ENCODE measurements at places on chromosomes 1 and 21.

DNA sequence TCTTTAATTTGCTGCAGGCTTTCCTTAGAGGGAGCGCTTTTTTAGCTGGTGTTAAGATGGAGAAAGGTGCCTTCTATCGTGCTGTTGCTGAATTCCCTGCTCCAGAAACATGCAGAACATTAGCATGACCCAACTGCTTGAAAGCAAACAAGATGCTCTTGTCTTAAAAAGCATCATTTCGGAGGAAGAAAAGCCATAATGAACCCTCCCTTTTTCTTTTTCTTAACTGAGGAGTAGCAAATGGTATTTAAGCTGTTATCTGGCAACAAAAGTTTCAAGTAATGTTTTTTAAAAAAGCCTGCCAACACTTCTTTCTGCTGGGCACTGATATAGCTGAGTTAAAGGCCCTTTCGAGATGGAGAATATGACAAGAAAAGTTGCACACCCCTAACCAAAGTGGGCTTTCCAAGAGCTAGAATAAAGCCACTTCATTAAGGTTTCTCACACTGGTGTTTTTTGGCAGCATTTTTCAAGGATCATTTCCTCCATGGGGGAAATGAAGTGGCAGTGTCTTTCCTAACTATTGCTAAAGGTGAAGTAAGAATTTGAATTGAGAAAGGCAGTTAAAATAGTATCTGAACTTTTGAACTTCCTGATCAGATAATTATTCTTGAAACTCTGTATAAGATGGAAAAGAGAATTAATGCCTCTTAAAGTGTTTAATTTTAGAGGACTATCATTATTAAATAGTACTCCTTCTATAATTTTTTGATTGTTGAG, 38.8 kb downstream of the ST6GALNAC5 start:
- no peak for DNase-seq

GRCh38 chr21:16594191-16594590, 864.4 kb downstream of the USP25 start:
- DNase-seq, result no peak

GRCh38 chr1:201447903-201448871, 20.8 kb downstream of the PHLDA3 start:
- peak; percentile 98 for DNase-seq

DNA sequence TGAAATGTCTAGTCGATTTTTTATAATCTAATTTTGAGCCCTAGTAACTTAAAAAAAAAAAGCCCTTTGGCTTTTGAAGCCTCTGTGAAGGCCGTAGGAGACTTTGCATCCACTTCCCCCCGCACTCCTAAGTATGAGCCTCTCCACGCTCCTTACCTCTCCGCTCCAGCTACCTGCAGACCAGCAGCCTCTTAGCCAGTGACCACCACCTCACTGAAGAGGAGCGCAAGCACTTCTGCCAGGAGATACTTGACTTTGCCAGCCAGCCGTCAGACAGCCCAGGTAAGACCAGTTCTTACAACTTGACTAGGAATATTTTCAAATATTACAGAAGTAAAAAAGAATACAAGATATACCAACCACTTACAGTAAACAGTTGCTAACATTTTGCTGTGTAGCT, 27.4 kb upstream of the PWP2 start:
- no peak for DNase-seq

- no peak for DNase-seq
These were observed 137.4 kb downstream of the CNIH3 start for GRCh38 chr1:224753491-224753890.

DNA sequence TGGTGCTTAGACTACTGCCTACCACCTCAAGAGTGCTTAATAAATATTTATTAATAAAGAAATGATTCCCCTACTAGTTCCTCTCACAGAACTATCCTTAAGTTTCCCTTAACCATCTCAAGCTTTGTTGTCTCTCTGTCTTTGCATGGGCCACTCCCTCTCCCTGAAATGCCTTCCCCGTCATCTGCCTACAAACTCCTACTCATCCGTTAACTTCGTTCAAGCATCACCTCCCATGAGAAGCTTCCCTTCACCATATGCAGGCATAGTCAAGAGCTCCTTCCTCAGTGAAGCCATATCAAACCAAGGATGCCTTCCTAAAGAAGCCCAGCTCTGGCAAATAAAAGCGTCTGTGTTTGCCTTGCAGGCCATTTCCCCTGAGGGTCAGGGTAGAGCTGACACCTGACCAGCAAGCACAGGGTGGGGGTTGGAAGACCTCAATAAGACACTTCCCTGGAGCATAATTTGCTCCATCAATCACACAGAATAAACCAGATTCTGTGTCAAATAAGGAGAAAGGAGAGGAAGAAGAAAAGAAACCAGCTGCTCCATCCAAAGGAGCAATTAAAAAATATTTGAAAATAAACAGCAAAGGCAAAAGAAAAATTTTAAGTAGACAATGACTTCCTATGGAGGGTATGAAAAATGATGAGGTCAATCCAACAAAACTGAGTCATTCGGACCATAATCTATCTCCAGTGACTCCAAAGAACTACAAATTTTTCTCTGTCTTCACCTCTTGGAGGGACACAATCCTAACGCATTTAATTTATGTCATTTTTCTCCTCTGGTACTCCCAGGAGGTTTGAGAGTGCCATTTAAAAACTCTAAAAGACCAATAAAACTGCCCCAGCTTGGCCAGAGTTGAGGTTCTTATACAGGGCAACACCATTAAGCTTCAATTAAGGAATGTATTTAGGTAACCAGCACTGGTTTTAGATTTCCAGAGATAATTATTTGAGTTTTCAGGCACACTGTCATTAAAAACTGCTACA, 303.6 kb downstream of the KCNH1 start:
- no peak for DNase-seq

- DNase-seq, result peak; percentile 37
These were observed 34.8 kb downstream of the ZMYND12 start for GRCh38 chr1:42420911-42421585.

GRCh38 chr21:43193088-43193650, 24.4 kb downstream of the CRYAA start:
- DNase-seq, result no peak

GRCh38 chr1:2074944-2075740, 24.9 kb downstream of the PRKCZ start:
- no peak for DNase-seq
